Activated CD8-positive, alpha-beta memory T cell treated with anti-CD3 and anti-CD28 coated beads, Interleukin-2, amount 10 ng/mL, durations not matched to agents 7 days and 5 days (primary cell): ENCODE measurements at places on chromosomes 7 and 10.
A peak's percentile ranks its signal among the peaks of the same experiment; 100 is the strongest.

DNA sequence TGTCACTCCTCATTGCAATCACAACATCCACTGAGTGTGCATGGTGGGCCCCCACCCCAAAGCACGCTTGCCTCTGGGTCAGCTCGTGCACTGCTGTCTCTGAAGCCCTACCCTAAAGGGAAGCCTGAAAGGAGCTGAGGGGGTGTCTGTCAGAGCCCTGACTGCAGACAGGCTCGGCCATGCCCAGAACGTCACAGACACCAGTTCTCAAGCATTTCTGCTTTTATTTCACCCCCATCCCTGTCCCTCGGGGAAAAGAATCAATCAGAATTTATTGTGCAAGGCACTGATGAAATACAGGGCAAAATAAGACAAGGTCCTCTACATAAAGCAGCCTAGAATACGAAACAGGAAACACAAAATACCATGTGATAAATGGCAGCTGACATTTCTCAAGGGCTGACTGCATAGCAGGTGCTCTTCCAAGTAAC is 231.8 kb downstream of the WDR37 start:
- H3K4me1 ChIP-seq: no peaks in the 10 kb centered on the region
- no peaks in the 10 kb centered on the region for H3K36me3 ChIP-seq
- no peak overlapping the region for H3K27ac ChIP-seq
- H3K27me3 ChIP-seq: peaks cover 15% of the 10 kb centered on the region
- DNase-seq: no peak
- H3K4me3 ChIP-seq: no peak overlapping the region

GRCh38 chr10:32357056-32357735 is 10.2 kb upstream of the EPC1 start:
- DNase-seq: peak; percentile 77
- H3K27me3 ChIP-seq: no peaks in the 10 kb centered on the region
- H3K4me1 ChIP-seq: peaks cover 80% of the 10 kb centered on the region
- H3K36me3 ChIP-seq: peaks cover 46% of the 10 kb centered on the region
- peak overlapping the region; percentile 65 for H3K4me3 ChIP-seq
- H3K27ac ChIP-seq: peak overlapping the region; percentile 94

DNA sequence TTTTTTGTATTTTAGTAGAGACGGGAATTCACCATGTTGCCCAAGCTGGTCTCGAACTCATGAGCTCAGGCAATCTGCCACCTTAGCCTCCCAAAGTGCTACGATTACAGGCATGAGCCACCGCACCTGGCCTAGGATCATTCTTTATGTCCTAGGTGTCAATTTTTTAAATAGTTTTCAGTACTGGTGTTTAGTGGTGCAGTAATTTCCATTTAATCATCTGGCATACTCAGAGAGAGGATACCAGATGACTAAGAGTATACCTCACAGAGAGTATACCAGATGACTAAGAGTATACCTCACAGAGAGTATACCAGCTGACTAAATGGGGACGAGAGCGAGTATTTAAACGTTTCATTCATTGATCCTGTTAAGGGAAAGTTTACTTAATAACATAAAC is 37.3 kb upstream of the TMEM248 start:
- peaks cover 14% of the 10 kb centered on the region for H3K4me1 ChIP-seq
- no peak overlapping the region for H3K27ac ChIP-seq
- DNase-seq: no peak
- H3K36me3 ChIP-seq: peaks cover 9% of the 10 kb centered on the region

DNA sequence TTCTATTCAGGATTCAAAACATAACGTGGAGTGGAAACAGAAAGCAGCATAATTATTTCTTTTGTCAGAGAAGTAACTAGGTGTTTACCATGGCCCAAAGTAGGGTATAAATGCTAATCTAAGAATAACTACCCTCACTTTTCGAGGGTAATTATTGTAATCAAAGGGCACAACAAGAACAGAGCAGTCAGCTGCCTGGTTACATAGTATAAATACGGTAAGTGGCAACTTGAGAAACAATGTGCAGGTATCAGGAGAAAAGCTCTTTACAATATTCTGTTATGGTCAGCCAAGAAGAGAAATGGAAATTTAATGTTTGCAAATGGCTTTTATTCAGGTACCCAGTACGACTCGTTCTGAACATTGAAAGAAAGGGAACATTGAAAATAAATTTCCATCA is 242.0 kb upstream of the NPY start:
- no peak overlapping the region for H3K27ac ChIP-seq
- H3K36me3 ChIP-seq: no peaks in the 10 kb centered on the region
- H3K4me3 ChIP-seq: no peak overlapping the region
- H3K4me1 ChIP-seq: no peaks in the 10 kb centered on the region
- H3K27me3 ChIP-seq: peaks cover 2% of the 10 kb centered on the region

DNA sequence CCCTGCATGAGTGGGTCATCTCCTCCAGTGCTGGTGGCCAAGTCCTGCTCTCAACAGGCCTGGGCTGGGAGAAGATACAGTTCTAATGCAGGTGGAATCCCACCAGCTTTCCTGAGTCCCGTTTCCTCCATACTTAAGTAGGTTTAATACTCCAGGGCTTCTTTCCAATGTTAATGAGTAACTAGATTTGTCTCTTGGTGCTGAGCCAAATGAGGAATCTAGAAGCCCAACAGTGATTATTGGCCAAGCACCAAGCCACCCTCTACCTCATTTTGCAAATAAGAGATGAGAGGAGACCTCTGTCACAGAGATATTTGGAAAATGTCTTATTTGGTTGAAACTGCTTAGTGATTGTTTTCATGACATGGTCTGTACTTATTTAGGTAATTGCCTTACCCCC is 37.1 kb downstream of the STARD3NL start:
- peaks cover 34% of the 10 kb centered on the region for H3K36me3 ChIP-seq
- H3K27me3 ChIP-seq: no peaks in the 10 kb centered on the region
- DNase-seq: no peak
- H3K4me1 ChIP-seq: peaks cover 46% of the 10 kb centered on the region
- no peak overlapping the region for H3K4me3 ChIP-seq

DNA sequence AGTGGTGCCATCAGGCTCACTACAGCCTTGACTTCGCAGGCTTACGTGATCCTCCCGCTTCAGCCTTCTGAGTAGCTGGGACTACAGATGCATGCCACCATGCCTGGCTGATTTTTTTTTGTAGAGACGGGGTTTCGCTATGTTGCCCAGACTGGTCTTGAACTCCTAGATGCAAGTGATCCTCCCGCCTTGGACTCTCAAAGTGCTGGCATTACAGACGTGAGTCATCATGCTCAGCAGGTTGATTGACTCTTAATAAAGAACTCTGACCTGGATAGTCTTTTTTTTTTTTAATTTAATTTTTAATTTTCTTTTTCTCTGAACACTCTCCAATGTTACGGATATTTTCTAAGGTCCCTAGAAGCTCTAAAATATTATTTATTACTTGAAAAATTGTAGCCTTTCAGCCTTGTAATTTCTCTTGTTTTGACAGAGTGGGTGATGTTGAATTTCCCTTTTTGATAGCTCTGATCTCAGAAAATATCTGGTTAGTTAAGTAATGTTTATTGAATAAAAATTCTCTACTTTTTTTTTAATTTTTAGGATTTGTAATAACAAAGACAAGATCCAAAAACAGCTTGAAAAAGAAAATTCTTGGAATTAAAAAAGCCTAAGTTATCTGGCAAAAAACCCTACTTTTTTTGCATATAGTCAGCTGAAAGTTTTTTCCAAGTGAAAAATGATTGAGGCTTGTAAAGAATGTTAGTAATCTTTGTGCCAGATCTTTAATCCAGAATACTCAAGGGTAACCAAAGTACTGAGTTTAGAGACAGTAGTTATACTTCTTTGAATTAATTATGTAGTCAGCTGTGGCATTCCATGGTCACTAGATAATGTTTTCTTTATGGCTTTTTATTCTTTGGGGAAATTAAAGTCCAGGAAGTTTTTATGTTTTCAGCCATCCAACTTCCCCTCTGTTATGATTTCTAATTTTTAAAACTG is 26.7 kb downstream of the TBC1D12 start:
- H3K4me1 ChIP-seq: no peaks in the 10 kb centered on the region
- no peak overlapping the region for H3K27ac ChIP-seq
- no peaks in the 10 kb centered on the region for H3K36me3 ChIP-seq
- no peak overlapping the region for H3K4me3 ChIP-seq

DNA sequence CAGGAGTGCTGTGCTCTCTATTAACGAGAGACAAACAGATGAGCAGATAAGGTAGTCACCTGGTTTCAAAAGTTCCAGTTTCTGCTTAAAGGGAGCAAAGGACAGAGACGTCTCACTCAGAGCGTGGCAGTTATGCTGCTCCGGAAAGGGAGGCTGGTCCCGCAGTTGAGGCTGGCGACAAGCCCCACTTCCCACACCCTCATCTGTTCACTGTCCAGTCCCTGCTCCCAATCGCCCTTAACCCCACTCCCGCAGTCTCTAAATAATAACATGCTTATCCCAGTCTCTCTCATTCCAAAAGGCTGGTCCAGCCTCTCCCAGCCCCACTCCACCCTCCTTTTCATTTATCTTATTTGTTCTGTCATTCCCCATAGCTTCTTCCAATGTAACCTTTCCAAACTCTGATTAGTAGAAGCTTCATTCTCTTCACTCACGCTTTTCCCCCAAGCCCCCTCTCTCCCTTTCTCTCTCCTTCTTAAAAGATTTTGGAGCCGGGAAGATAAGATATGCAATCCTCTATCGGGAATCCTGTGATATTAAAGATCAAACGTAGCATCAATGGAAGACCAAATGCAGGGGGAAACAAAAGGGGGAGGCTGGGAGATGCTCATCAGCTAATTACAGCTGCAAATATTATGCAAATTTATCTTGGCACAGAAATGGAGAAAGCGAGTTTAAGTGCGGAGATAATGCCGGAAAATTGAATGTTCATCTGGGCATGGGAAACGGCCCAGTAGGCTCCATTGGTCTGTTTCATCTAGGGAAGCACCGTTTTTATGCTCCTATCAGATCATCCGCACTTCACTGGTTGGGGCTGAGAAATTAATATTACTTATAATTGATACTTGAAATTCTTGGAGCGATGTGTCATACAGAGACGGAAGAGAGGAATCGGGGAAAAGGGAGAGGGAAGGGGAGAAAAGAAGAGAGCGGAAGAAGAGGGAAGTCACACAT is 16.3 kb upstream of the GATA3 start:
- no peak overlapping the region for H3K4me3 ChIP-seq
- H3K4me1 ChIP-seq: peaks cover 33% of the 10 kb centered on the region
- DNase-seq: no peak
- H3K27me3 ChIP-seq: peaks cover 89% of the 10 kb centered on the region

GRCh38 chr10:89785095-89785494 is 83.7 kb downstream of the KIF20B start:
- H3K4me3 ChIP-seq: no peak overlapping the region
- peaks cover 6% of the 10 kb centered on the region for H3K4me1 ChIP-seq
- no peak for DNase-seq
- peaks cover 6% of the 10 kb centered on the region for H3K27me3 ChIP-seq
- H3K27ac ChIP-seq: peak overlapping the region; percentile 10

DNA sequence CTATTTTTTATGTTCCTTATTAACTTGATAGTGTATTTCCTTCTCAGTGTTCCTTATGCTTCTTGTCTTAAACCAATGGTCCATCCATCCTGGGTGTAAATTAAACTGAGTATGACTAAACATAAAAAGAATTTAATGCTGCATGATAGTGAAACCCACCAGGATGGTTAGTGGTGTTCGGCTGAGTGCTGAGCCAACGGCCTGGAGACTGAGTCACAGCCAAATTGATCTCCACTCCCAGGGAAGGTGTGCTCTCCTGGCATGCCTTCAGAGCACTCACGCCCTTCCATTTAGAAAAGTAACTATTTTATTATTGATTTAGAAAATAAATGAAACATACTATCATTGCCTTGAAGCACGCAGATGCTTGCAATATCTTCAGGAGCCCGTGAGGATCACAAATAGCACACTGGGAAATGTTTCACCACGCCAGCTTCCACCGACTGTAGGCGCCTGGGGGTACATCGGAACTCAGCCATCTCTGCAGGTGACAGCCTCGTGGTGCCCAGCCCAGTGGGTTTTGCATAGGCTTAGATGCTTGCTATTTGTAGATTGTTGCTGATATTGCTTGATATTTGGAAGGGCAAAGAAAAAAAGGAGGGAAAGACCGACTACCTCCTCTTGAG is 40.0 kb upstream of the LOXL4 start:
- H3K4me1 ChIP-seq: no peaks in the 10 kb centered on the region
- no peak for DNase-seq

GRCh38 chr10:62812672-62813439 is 3.3 kb downstream of the EGR2 start:
- DNase-seq: no peak
- H3K4me1 ChIP-seq: peaks cover 59% of the 10 kb centered on the region
- H3K27ac ChIP-seq: peak overlapping the region; percentile 17
- peaks cover 38% of the 10 kb centered on the region for H3K36me3 ChIP-seq

- peaks cover 24% of the 10 kb centered on the region for H3K4me1 ChIP-seq
- H3K27ac ChIP-seq: peak overlapping the region; percentile 83
- H3K4me3 ChIP-seq: peak overlapping the region; percentile 14
- peak; percentile 82 for DNase-seq
- H3K36me3 ChIP-seq: no peaks in the 10 kb centered on the region
Measured at GRCh38 chr7:141053626-141054025, 20.2 kb upstream of the TMEM178B start.

- H3K27ac ChIP-seq: no peak overlapping the region
- no peak overlapping the region for H3K4me3 ChIP-seq
- H3K36me3 ChIP-seq: no peaks in the 10 kb centered on the region
- no peaks in the 10 kb centered on the region for H3K27me3 ChIP-seq
- no peaks in the 10 kb centered on the region for H3K4me1 ChIP-seq
Measured at GRCh38 chr10:1977461-1977860, 240.1 kb upstream of the ADARB2 start.

DNA sequence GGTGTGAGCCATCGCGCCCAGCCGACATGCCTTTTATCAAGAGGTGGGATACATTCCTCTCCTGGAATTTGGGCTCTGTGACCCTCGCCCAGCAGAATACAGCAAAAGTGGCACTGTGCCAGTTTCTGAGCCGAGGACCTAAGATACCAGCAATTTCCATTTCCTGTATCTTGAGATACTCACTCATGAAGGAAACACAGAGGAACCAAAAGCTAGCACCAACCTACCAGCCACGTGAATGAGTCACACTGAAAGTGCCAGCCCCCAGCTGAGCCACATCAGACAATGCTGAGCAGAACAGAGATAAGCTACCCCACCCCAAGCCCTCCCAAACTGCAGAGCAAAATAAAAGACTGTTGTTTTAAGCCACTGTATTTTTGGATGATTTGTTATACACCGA is 56.3 kb downstream of the CACUL1 start:
- peak; percentile 82 for DNase-seq
- H3K4me1 ChIP-seq: peaks cover 19% of the 10 kb centered on the region
- no peaks in the 10 kb centered on the region for H3K27me3 ChIP-seq
- peak overlapping the region; percentile 52 for H3K27ac ChIP-seq

- H3K4me3 ChIP-seq: no peak overlapping the region
- DNase-seq: no peak
- H3K36me3 ChIP-seq: no peaks in the 10 kb centered on the region
- peaks cover 62% of the 10 kb centered on the region for H3K27me3 ChIP-seq
- H3K4me1 ChIP-seq: peaks cover 6% of the 10 kb centered on the region
- H3K27ac ChIP-seq: no peak overlapping the region
Measured at GRCh38 chr10:34811968-34812514, 3.1 kb downstream of the PARD3 start.

GRCh38 chr10:113133497-113134115 is 183.6 kb downstream of the TCF7L2 start:
- H3K36me3 ChIP-seq: no peaks in the 10 kb centered on the region
- no peaks in the 10 kb centered on the region for H3K4me1 ChIP-seq
- no peak for DNase-seq
- peaks cover 26% of the 10 kb centered on the region for H3K27me3 ChIP-seq
- no peak overlapping the region for H3K27ac ChIP-seq
- H3K4me3 ChIP-seq: no peak overlapping the region
